ENCODE measurements at places on chromosomes 6 and 20.

GRCh38 chr6:4615891-4616290 lies 160.3 kb upstream of the CDYL start:
- DNase-seq = no peak

GRCh38 chr6:16712931-16713484 lies 48.3 kb downstream of the ATXN1 start:
- no peak for DNase-seq

GRCh38 chr6:148704400-148705246 lies 42.2 kb upstream of the UST start:
- no peak for DNase-seq

GRCh38 chr6:32973144-32974015 lies 5.0 kb downstream of the BRD2 start:
- DNase-seq = no peak

- no peak for DNase-seq
Measured at GRCh38 chr20:62668441-62669027, 26.2 kb downstream of the SLCO4A1 start.

DNA sequence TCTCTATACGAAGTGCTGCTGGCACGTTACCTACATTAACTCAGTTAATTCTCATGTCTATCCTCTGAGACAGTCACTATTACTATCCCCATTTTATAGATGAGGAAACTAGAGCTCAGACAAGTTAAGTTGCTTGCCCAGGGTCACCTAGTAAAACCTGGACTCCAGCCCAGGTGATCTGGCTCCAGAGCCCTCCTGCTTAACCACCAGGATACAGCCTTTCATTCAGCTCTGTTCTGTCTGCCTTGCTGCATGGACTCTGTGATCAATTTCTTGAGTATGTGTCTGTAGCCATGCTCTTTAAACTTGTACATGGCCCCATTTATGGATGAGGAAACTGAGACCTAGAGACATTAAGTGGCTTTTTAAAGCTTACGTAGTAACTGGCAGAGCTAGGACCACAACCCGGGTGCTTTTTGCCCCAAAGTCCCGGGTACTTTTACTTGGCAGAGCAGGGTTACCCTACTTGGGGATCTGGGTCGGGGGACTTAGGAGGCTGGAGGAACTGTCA lies 4.7 kb downstream of the CDKN1A start:
- DNase-seq = no peak

- DNase-seq = no peak
Measured at GRCh38 chr6:16098211-16098610, 30.7 kb upstream of the MYLIP start.

DNA sequence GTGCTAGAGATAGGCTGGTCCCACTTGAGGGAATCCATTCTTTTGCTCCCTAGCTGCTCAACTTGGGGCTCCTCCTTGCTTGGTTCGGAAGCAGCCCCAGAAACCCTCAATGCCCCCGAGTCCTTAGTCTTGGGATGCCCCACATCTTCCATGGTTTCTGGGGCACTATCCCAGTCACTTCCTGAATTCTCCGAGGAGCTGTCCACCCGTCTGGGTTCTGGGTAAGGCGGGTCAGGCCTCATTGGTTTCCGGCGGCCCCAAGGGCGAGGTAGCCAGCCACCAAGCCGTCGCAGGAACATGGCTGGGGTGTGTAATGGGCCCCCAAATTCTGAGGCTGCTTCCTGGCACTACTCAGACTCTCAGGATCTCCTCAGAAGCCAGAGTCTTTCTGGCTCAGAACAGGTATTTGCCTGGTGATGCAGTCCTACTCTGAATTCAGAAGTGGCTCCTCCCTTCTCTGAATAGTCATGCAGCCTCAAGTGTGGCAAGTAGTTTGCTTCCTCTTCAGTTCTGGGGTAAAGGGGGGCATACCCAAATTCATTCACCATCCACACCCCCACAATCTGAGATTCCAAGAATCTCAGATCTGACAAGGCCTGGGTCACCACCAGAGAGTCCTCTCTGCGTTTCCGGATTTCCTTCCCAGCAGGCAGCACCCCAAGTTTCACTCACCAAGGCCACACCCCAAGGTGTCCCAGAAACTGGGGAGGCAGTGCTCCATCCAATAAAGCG lies 763 bp downstream of the C6orf47 start:
- DNase-seq = no peak

DNA sequence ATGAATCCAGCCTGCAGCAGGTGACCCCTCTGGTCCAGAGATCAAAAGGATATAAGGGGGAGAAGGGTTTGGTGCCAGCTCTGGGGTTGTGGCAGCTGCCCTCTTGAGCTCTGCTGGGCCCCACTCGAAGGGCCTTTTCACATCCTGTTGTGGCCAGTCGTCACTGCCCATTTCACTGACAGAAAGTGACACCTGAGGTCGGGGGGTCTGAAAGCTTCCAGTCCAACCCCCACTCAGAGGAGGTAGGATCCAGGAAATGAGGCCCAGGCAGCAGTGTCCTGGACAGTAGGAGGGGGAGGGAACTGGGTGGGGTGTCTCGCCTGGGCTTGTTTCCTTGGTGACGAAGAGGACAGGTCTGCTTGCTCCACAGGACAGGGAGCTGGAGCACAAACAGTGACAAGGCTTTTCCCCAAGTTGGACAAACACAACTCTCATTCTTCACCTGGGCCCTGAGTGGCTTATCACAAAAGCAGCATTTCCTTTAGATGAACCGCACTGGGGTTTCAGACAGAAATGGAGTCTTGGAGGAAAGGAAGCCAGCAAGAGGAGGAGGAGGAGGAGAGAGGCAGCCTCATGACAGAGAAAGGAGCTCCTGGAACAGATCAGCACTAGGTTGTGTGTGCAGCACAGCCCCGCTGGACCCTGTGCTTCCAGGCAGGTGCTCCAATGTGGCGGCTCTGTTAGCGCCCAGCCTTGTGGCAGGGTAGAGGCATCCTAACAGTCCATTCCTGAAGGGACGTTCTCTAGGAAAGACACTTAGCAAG lies 11.0 kb downstream of the FRS3 start:
- no peak for DNase-seq

- DNase-seq = no peak
Measured at GRCh38 chr6:55437141-55437540, 109.9 kb downstream of the GFRAL start.

DNA sequence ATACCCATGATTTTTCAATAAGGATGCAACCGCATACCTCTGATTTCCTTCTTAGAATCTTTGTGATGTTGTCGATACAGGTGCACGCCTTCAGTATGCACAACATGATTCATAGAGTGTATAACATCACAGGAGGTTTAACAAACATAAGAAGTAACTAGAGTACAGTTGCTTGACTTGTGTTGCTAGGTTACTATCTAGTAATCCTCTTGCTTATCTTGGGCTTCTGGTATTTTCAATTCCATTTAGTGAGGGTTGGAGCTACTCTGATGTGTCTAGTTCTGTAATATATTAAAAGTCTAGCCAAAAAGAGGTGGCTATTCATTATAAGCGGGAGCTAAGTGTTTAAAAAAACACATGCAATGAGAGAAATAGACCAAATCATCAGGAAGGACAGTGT lies 85.5 kb upstream of the TENT5A start:
- DNase-seq = no peak

DNA sequence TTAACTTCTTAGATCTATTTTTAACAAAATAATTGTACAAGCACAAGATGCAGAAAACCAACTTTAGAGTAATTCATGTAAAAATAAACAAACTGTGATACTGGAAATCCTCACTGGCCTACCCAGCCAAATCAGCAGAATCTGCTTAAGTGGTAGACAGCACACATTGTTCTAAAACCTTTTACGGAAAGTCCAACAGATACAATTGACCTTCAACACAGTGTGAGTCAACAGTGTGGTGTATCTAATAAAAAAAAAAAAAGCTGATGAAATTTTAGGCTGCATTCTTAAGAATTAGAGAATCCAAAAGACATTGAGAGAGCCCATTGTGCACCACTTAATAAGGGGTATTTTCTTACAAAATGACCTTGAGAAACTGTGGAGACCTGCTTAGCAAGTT lies 174.5 kb downstream of the COL21A1 start:
- DNase-seq = no peak

- DNase-seq = no peak
Measured at GRCh38 chr6:32416036-32416435, 9.1 kb upstream of the BTNL2 start.

DNA sequence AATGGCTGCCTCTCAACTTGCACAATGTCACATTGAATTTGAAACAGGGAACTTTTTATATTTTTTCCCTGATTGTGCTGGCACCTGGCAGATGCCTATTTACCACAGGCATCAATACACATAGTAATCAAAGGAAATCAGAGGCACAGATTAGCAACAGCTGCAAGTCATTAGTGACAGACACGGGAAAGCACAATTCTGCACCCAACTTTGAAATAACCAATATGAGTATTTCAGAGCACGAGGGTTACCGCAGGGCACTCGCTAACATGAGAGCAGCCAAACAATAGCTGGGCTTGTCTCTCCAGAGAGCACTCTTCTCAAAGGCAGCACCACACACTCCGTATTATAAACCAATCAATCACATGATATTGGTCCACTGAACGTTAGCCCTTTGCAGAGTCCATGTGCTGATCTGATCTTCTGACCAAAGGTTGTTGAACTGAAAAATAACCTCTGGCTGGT lies 149.5 kb downstream of the RNF144B start:
- no peak for DNase-seq

All from iPS DF 19.7 (cell line).